ENCODE measurements at places on chromosomes 2 and 18.

- DNase-seq, result no peak
Observed at GRCh38 chr2:8149985-8150539, 531.8 kb upstream of the ID2 start.

DNA sequence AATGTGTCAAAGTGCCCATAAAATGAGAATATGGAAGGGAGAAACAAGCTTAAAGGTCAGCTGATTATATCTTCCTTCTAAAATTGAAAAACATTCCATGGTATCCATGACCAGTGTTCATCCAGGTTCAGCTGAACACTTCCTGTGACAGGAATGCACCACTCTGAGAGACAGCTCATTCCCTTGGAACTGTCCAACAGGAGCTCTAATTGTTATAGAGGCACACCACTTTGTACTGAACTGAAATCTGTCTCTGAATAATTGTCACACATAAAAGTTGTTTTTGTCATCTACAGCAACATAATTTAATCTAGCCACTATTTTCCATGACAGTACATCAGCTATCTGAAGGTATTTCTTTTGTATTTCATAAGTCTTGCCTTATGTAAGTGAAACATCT lies 195.9 kb upstream of the ZNF804A start:
- DNase-seq, result no peak

DNA sequence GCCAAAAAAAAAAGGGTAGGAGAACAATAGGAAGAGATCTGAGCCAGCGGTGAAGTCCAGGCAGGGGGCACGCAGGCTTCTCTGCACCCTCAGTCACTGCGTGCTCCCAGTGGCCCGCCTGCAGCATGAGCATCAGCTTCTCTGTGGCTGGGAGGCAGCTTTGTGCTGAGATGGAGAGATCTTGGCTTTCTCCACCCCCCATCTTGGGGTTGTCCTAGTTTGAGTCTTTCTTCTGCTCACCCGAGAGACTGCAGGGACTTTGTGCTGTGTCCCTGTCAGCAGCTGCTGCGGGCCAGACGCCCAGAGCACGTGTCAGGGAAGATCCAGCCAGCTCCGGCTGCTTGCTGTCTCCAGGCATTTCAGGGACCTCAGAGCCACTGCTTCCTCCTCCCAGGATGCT lies 20.3 kb downstream of the TRAPPC12 start:
- no peak for DNase-seq

- no peak for DNase-seq
Observed at GRCh38 chr2:98932164-98932563, 3.9 kb downstream of the CRACDL start.

DNA sequence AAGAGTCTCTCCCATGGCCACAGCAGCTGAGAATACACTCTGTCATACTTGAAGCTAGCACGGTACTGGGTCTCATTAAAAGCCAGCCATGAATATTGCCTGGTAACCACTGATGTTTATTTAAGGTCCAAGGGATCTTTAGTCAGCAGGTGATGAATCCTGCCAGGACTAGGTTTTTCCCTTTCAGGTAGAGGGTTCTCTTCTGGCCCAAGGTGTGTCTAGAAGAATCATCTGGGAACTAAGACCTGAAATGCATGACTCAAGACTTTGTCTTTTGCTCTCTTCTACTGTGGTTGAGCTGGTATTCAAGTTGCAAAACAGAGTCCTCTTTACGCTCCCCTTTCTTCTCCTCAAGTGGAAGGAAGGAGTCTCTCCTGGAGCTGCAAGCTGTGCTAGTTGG lies 400.5 kb upstream of the FSIP2 start:
- no peak for DNase-seq

GRCh38 chr2:188399159-188399558 lies 107.5 kb downstream of the GULP1 start:
- DNase-seq, result no peak

Data from activated effector memory CD4-positive, alpha-beta T cell treated with anti-CD3 and anti-CD28 coated beads, Interleukin-2, amount 50 U/mL, for 16 hours (primary cell).